ENCODE measurements at places on chromosomes 2 and 18.

GRCh38 chr2:143058851-143059250 is 70.4 kb upstream of the ARHGAP15 start:
- DNase-seq: no peak

GRCh38 chr18:11316546-11316945 is 167.2 kb upstream of the PIEZO2 start:
- no peak for DNase-seq

GRCh38 chr18:12599966-12600365 is 57.9 kb downstream of the SPIRE1 start:
- no peak for DNase-seq

DNA sequence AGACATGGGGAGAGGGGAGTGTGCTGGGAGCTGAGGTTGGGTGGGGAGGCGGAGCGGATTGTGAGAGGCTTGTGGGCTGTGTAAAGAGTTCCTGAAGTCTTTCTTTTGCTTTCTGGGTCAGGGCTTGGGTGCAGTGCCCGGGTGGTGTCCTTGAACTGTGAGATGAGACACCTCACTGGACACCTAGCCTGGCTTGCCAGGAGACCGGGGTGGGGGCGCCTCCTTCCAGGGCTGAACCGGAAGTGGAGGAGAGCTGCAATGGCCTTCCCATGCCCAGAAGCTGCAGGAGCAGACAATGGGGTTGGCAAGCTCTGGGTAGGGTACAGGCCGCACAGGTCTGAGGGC is 4.3 kb downstream of the TMEM37 start:
- DNase-seq: no peak
